ENCODE measurements at places on chromosomes 12 and 14.

DNA sequence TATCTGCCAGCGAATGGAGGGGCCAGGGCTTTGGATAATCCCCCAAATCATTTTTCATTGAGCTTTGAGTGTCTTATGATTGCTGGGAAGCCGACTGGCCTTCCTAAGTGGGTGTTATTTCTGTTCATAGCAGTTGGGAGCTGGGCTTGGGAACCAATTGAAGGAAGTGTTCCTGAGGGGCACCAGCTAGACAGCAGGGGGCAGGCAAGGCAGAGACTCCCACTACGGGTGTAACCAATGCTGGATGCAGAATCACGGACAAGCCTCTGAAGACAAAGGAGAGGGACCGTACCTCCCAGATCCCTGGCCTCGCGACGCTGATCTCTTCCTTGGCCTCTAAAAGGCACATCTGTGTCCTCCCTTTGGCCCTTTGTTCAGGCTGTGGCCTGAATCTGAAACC lies 149.0 kb upstream of the PRMT8 start:
- DNase-seq: no peak

- no peak for DNase-seq
Measured at GRCh38 chr14:100359881-100360280, 36.7 kb downstream of the SLC25A47 start.

DNA sequence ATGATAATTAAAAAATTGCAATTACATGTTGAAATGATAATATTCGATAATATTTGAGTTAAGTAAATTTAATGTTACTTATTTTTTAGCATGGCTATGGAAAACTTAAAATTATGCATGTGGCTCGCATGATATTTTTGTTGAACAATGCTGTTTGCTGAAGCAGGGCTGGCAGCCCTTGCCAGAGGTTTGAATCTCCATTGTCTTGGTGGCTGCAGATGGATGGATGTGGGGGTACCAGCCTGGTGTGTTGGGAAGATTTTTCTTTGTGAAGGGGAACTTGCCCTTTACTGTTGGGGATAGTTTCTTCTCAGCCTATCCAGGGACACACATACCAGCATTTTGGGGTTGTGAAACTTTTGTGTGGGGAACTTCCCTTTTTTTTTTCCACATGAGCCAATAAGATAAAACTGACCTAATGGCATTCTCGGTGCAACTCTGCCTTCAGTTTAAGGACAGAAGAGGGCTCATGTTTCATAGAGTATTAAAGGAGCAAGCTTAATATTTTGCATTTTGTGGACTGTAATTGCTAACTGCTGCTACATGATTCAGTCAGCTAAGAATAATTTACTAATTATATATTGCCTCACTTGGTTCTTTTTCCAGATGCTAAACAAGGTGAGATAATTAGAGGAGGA lies 8.8 kb downstream of the RASSF3 start:
- no peak for DNase-seq

- DNase-seq: no peak
Measured at GRCh38 chr14:37237094-37237493, 39.4 kb downstream of the MIPOL1 start.

- no peak for DNase-seq
Measured at GRCh38 chr14:61591862-61592261, 103.5 kb upstream of the HIF1A start.

- no peak for DNase-seq
Measured at GRCh38 chr14:22740020-22740419, 26.5 kb upstream of the OXA1L start.

- DNase-seq: no peak
Measured at GRCh38 chr14:22594156-22594716, 3.9 kb upstream of the ABHD4 start.

DNA sequence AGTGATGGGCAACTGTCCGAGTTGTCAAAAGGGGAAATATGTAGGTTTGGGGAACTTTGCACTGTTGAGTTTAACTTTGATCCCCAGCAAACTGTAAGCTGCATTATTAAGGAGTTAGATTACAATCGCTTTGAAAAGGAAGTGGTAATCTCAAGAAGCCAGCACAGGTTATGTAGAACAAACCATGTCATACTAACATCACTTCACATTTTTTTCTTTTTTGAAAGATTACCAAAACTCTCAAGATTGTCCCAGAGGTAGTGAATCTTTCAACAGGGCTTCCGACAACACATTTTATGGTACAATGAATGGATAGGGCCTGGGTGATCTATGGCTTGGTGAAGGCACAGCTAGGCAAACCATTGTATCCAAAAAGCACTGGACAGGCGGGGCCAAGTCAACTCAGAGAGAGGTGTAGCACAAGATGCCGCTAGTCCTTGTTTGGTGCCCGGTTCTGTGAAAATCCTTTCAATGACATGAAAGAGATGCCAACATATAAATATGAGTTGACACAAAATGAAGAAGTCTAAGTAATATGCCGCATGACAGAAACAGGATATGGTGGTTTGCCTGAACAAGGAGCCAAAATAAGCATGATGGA lies 24.3 kb upstream of the PARP11 start:
- DNase-seq: no peak
